ENCODE measurements at places on chromosomes 4 and X.

DNA sequence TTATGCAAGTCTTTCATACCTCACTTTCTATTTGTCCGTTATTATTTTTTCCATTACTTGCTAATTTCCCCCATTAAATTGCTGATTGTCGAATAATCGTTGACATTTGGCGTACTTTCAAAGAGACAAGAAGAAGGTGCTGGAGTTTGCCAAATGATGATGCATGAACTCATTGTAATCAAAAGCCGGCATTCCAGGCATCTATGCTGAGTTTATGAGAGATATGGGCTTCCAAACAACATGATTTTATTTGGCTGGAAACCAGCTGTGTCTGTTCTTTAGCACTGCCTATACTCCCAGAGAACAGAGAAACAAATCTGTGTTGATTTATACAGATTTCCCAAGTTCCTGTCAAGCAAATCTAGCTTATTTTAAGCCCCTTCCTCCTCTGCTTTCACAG, 80.8 kb upstream of the RPS6KA3 start:
- no peak for DNase-seq

- no peak for DNase-seq
Observed at GRCh38 chr4:153728151-153728550, 31.7 kb downstream of the RNF175 start.

DNA sequence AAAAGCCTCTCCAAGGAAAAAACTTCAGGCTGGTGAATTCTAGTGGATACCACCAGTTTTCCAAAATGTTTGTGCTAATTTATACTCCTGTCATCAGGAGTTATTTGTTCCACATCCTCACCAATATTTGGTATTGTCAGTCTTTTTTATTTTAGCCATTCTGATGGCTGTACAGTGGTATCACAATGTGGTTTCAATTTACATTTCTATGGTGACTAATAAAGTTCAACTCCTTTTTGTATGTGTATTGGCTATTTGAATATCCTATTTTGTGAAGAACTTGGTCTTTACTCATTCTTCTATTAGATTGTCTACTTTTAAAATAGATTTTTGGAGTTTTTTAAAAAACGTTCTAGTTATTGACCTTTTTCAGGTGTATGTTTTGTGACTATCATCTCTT, 33.0 kb upstream of the FRAS1 start:
- DNase-seq, result no peak

DNA sequence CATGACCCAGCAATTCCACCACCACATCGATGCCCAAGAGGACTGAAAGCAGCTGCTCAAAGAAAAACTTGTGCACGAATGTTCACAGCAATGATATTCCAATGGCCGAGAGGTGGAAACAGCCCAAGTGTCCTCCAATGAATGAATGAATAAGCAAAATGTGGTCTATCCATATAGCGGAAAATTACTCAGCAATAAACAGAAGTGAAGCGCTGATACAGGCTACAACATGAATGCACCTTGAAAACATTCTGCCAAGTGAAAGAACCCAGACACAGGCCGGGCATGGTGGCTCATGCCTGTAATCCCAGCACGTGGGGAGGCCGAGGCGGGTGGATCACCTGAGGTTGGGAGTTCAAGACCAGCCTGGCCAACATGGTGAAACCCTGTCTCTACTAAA, 5.2 kb upstream of the SLC2A9 start:
- no peak for DNase-seq

- no peak for DNase-seq
Observed at GRCh38 chrX:48493890-48494364, 14.9 kb upstream of the PORCN start.

DNA sequence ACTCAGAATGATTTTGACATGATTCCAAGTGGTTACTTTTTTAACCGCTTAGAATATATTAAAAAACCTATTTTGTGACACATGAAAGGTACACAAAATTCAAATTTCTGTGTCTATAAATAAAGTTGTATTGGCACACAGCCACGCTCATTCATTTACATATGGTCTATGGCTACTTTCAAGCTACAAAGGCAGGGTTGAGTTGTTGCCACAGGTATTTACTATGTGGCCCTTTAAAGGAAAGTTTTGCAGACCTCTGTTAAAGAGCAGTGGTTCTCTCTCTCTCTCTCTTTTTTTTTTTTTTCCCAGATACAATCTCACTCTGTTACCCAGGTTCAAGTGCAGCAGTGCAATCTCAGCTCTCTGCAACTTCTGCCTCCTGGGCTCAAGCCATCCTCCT, 23.0 kb downstream of the GPM6B start:
- no peak for DNase-seq

DNA sequence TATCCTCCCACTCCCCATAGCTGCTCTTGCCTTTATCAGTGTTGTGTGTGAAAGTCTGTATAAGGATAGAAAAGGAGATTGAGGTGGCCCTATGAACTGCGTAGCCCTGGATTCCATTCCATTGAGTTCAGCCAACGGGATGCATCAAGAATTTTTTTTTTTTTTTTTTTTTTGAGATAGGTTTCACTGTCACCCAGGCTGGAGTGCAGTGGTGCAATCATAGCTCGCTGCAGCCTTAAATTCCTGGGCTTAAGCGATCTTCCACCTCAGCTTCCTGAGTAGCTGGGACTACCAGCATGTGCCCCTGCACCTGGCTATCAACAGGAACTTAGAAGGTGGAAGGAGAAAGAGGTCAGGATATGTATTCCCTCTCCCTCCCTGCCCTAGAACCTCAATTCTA, 187.2 kb upstream of the SPRY1 start:
- DNase-seq, result no peak

DNA sequence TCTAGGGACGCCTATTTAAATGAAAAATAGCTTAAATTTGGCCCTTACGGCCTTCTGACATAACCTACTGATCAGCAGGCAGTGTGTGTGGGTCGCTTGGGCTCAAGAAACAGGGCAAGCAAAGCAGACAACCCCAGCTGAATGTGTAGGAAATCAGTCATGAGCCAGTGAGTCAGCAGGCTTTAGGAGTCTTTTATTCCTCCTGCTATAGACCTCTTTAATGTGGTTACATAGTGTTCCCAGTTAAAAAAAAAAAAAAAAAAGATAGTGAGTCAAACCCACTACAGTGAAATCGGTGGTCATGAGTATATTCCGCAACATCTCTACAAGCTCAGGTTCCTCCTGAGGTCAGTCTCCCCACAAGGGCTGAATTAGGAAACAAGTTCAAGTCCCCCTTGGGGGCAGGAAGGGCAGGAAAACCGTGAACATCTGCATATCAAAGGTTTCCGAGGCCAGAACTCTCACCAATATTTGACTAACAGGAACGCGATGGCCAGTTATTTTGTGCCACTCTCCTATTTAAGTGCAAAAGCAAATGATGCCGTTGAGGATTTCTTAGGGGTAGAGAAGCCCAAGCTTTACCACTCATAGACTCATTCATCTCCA, 32.7 kb downstream of the ACSL1 start:
- peak; percentile 70 for DNase-seq

GRCh38 chr4:89134775-89135319, 23.5 kb downstream of the TIGD2 start:
- peak; percentile 93 for DNase-seq

- DNase-seq, result no peak
Observed at GRCh38 chrX:39416547-39417260, 615.4 kb downstream of the MID1IP1 start.

DNA sequence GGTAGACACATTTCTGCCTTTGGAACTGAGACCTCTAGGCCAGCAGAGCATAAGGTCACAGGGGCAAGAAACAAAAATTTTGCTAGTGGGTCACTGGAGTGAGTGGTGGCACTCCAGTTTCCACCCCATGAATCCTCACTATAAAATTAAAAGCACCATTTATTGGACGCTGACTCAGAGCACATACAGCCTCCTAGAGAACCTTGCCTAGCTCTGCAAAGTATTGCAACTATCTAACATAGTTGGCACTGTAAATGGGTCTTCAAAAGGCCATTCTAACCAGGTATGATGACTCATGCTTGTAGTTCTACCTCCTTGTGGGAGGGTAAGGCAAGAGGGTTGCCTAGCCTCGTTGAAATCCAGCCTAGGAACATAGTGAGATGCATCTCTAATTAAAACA, 25.1 kb downstream of the RRAGB start:
- DNase-seq, result no peak

DNA sequence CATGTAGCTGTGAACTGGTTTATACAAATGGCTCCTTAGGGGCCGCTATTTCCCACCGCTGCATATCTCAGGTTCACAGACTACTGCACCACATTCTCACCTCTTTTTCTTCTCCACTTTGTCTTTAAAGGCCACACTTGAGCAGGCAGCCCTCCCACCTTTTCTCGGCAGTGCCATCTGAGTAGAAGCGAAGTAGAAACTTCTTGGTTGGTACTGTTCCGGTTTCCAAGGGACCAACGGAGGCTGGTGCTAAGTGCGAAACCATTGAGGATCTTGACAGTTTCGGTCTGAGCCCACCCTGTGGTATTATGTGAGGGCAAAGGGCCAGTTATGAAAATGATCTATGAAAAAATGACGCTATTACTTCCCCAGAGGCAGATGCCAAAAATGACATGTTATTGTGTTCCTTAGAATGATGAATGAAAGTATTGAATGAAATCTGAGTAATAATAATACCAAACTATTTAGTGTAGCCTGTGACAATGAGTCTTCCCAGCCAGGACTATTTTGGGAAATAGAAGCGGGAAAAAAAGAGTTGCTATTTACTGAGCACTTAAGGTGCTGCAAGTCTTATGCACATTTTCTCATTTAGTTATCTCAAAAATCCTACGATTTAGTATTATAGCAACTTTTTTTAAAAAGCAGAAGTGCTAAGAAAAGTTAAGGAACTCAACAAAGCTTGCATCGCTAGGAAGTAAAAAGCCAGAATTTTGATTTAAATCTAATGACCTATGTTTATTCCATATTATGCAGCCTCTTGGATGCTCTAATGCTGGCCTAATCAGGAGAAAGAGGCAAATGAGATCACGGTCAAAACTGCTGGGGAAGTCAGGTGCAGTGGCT, 29.6 kb upstream of the CHRNA9 start:
- DNase-seq, result no peak

DNA sequence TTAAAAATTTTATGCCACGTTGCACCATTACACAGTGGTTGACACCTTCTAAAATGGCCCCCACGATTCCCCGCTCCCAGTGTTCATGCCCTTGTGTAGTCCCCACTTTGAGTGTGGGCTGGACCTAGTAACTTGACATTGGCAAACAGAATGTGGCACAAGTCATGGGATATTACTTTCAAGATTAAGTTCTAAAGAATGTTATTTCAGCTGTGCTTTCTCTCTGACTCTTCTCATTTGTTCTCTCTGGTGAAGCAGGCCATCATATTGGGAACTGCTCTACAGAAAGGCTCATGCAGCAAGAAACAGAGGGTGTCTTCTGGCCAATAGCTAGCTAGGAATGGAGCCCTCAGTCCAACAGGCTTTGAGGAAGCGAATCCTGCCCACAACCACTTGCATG, 67.1 kb downstream of the ATXN3L start:
- DNase-seq, result no peak

DNA sequence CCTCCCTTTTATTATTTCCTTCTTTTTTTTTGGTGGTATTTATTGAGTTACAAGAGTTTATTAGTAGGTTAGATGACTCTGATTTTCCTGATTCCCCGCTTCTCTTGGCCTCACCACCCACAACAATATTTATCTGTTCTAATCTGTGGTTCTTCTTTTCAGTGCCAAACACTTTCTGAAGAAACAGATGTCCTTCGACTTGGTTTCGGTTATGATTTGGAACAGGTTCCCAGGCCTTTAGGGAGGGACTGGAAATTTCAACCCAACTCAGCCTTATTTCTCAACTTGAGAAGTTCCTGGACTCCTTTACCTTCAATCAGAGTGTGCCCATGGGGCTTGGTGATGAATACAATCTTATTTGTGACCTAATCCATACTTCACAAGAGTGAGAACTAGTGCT, 108.1 kb downstream of the UCHL1 start:
- DNase-seq, result no peak

- DNase-seq, result no peak
Observed at GRCh38 chr4:152588869-152589268, 53.0 kb upstream of the FBXW7 start.

DNA sequence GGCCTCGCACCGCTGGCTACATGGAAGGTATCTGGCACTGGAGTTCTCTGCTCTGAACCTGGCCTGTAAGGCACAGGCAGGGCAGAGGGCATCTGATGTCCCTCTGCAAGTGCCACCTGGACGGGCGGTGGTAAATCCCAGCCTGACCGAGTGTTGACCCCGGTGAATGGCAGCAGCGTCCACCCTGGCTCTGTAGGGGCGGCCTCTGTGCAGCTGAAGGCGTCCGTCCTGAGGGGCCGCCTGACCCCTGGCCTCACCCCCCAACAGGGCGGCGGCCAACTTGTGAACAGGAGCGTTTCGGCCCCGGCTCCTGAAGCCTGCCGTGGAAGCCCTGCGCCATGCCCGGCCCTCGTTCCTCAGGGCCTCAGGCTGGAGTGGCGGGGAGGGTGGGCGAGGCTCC, 51.4 kb downstream of the CPZ start:
- DNase-seq, result no peak

- DNase-seq, result no peak
Observed at GRCh38 chrX:154401045-154401799, 3.0 kb downstream of the RPL10 start.

DNA sequence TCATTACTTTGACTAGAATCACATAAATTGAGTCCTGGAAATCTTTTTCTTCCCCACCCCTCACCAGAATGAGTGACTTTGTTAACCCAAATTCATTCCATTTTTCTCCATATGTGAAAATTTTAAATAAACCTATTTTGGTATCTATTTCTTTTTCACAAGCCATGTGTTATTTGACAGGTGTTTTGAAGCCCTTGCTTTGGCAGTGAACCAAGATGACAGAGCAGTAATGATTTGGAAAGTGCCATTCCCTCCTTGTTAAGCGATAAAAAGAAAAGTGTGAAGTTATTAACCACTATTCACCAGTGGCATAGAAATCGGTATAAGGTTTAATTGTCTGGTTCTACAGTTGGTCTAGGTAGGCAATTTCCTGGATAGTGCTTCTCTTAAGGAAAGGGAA, 66.1 kb downstream of the POLA1 start:
- no peak for DNase-seq

GRCh38 chrX:7709845-7710244, 133.1 kb upstream of the VCX start:
- no peak for DNase-seq

GRCh38 chr4:177673985-177674489, 231.8 kb upstream of the AGA start:
- no peak for DNase-seq

DNA sequence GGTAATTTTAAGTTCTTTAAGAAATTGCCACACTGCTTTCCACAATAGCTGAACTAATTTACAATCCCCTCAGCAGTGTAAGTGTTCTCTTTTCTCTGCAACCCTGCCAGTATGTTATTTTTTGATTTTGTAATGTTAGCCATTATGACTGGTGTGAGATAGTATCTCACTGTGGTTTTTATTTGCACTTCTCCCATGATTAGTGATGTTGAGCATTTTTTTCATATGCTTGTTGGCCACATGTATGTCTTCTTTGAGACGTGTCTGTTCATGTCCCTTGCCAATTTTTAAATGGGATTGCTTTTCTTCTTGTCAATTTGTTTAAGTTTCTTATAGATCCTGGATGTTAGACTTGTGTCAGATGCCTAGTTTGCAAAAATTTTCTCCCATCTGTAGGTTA, 86.1 kb downstream of the BMP3 start:
- DNase-seq, result no peak

Data from brain pericyte (primary cell).